CD4-positive, alpha-beta T cell treated with Interferon gamma for 1 hour (primary cell): ENCODE measurements at places on chromosomes 6 and 20.

DNA sequence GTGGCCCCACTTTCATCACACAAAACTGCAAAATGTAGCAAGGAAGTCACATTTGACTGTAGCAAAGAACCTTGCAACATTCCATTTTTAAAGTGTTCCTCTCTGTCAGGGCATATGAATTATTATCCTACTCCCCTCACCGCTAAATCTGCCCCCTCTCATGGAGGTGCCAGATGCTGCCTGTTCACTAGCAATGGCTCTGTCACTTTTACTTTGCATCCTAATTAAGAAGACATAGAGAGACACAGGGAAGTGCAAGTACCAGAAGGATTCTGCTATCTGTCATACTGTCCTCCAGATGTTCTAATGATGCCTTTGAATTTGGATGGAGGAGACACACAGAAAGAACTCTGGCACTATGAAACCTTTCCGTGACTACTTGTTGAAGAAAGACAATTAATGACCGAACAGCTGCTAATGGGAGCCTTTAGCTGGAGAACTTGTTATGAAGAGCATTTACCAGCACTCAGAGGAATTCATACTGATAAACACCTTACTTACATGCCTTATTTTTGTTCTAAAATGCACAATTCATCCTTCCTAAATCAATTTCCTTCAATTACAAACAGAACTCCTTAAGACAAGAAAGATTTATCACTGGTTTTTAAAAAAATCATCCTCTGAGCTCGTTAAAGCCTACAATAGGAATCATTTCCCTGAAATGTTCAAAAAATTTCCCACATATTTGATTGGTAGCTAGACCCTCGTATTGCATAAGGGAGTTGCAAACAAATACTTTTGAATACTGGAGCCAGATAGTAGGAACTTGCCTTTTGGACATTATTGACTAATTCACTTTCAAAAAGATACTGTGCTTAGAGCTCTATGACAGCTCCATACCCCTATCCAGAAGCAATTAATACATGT lies 292.6 kb downstream of the UBE3D start:
- DNase-seq: no peak

- no peak for DNase-seq
Observed at GRCh38 chr20:55919319-55919718, 86.0 kb downstream of the CBLN4 start.

GRCh38 chr6:15282334-15282733 lies 36.5 kb downstream of the JARID2 start:
- DNase-seq: no peak

DNA sequence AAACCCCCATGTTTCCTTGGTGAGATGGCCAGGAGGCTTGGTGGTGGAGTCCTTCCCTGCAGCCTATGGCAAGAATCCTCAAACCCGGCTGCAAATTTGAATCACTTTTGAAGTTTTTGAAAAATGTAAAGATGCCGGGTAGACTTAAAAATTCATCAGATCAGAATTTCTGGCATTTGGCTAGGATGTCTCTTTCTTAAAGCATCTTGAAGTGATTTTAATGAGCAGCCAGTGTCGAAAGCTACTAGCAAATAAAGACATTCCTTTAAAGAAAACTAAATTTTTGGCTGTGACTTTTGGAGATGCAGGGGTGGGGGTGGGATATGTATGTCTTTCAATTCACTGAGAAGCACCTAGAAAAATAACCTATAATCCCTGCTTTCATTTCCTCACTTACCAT lies 25.6 kb upstream of the NOX3 start:
- no peak for DNase-seq

- DNase-seq: no peak
Observed at GRCh38 chr6:50853939-50854338, 35.3 kb downstream of the TFAP2B start.

GRCh38 chr6:66699385-66699784 lies 992.4 kb upstream of the EYS start:
- DNase-seq: no peak

DNA sequence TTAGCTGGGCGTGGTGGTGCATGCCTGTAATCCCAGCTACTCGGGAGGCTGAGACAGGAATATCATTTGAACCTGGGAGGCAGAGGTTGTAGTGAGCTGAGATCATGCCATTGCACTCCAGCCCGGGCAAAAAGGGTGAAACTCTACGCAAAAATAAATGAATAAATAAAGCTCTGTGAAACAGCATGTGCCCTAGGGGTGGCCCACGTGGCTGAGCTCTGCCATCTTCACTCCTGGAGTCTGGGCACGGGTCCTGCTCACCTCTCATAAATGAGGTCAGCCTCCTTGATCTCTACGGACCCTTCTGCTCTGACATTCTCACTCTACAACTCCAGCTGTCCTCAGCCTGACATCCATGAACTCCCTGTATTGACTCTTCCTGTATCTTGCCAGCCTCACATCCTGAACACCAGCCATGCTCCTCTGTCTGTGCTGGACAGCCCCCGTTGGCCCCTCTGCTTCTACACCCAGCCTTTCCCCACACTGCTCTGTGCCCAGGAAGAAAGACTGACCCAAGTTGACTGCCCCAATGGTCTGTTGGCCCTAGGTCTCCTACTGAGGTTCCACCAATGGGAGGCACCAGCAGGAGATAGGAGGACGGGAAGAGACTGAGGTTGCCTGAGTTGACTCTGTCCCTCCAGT lies 21.9 kb downstream of the CPNE5 start:
- DNase-seq: no peak

DNA sequence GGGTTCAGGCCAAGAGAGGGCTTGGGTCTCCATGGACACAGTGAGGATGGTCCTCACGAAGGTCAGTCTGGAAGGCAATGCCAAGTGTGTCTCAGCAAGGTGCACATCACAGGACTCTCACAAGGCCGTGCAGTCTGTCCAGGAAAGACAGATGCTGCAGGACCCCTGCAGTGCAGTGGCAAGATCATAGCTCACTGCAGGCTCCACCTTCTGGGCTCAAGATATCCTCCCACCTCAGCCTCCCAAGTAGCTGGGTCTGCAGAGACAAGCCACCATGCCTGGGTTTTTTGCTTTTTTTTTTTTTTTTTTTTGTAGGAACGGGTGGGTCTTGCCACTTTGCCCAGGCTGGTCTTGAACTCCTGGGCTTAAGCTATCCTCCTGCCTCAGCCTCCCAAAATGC lies 26.4 kb downstream of the ZMYND8 start:
- DNase-seq: no peak

DNA sequence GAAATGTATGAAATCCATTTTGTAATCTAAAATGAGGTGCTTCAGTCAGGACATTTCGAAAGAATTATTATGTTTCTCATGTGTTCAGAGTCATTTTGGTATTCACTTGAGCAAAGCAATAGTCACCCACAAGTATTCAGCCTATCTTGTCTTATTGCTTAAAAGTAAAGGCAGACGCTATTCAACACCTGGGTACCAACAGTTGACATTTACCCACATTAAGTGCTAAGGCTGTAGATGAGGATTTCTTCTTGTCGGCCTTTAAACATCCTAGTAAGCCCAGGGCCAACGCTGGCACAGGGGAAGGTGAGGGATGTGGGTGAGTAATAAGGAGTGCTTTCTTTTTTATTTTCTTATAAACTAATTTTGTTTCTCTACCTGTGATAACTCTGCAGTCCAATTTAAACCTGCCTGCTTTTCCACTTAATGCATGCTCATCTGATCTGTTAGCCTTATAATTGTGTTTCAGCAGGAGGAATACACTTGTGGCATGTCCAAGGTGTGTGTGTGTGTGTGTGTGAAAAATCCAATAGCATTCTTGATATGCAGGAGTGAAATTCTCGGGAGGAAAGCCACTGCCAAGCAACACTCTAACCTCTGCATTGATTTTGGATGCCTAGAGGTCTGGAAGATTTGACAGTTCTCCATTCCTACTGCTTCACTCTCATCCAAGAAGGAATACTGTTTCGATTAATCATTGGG lies 252.0 kb downstream of the SOX4 start:
- DNase-seq: no peak

DNA sequence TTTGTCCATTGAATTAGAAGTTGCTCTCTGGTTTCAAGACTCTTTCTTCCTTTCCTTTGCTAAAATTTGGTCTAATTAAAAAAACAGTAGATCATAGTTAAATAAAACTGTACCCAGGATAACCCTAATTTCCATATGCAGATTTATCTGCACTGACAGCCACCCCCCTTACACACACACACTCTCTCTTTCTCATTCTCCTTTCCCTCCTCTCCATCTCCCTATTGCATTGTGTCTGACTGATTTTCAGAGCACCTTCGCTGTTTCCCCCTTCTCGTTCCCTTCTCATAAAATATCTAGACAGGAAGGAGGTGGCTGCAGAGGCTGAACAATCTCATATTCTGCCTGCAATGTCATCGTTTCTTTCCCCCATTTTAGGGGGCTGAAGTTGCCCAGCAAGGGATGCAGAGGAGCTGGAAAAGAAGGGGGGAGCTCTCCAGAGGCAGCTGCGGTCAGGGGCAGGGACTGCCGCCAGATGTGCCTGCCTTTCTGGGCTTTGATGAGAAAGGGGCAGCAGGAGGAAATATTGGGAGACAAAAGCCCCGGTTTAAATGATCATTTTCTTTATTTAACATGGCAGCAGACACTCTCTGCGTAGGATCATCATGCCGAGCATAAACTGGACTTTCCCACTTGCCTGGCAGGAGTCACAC lies 22.5 kb upstream of the MMS22L start:
- DNase-seq: no peak

GRCh38 chr20:53331151-53331973 lies 262.3 kb downstream of the ZNF217 start:
- no peak for DNase-seq

DNA sequence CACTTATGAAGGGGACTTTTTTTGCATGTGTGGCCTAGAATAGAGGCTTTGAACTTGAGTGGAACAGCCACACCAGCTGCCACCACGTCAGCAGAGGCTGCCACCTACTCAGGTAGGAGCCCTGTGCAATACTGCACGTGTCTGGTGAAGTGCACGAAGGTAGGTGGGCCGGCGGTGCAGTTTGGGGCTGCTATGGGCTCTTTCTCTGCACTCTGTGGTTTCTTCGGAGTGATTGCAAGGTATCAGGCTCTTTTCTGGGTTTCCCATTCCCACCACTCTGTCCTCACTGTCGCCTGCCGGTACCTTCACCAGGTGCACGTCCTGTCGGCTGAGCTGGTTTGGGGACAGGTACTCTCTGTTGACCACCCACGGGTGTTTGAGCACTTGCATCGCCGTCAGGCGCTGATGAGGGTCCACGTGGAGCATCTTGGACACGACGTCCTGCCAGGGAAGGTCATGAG lies 30.8 kb upstream of the MPC1 start:
- peak; percentile 11 for DNase-seq

GRCh38 chr20:35007891-35008290 lies 52.2 kb downstream of the MYH7B start:
- no peak for DNase-seq

DNA sequence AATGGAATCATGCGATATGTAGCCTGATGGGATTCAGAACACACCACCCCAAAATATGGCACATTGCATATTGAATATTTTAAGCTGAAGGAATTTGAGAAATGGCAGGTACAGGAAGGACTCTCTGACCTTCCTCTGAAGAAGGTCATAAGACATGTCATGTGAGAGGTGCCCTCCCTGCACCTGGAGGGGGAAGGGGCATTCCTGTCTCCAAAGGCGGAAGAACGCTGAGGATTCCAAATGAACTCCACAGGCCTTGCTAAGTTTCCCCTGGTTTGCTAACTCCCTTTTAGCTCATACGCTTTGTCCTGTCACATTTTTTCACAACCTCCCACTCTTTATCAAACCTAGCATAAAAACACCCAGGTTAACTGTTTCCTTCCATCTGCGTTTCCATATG lies 347.8 kb downstream of the CDKAL1 start:
- DNase-seq: no peak

GRCh38 chr6:43940071-43940392 lies 170.0 kb downstream of the VEGFA start:
- DNase-seq: no peak

GRCh38 chr20:6489361-6490171 lies 277.9 kb upstream of the BMP2 start:
- no peak for DNase-seq

DNA sequence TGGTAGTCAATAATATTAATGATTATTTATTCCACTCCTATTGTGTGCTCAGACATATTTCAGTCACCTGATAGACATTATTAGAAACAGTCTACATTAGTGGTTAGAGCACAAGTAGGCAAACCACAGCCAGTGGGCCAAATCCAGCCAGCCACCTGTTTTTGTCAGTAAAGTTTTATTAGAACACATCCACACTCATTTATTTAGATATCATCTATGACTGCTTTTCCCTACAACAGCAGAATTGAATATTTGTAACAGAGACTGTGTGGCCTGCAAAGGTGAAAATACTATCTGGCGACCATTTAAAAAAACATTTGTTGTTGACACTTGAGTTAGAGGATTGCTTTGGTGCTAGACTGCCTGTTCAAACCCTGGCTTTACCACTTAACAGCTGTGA lies 220.0 kb upstream of the ZFP64 start:
- no peak for DNase-seq

DNA sequence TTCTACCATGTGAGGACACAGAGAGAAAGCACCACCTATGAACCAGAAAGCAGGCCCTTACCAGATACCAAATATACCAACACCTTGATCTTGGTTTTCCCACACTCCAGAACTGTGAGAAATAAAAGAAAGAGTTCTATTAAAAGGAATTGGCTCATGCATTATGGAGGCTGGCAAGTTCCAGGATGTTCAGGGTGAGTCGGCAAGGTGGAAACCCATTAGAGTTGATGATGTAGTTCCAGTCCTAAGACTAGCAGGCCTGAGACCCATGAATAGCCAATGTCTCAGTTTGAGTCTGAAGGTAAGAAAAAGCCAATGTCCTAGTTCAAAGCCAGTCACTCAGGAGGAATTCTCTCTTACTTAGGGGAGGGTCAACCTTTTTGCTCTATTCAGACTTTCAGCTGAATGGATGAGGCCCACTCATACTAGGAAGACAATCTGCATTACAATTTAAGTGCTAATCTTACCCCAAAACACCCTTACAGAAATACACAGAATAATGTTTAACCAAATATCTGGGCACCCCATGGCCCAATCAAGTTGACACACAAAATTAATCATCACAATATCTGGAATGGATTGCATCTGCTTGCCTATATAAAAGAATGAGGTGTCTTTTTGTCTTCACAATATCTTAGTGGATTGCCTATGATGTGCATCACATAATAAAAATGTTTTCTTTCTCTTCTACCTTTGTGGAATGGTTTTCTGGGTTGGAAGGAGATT lies 5.5 kb upstream of the TAAR1 start:
- DNase-seq: no peak

DNA sequence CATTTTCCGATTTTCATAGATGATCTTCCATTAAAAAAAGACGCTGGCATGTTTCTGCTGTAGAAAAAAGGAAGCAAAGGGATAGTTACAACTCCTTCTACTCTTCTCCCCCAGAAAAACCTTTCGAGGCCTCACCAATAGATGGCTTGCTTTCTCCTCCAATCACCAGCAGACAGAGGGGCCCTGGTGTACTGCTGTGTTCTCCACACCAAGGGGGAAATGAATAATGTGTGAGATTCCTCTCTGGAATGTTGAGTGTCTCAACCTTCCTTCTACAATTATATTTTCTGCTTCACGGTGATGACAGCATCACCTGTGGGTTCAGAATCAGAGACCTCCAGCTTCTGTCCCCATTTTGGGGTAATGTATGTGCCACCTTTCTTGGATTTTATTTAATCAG lies 185.7 kb upstream of the FLRT3 start:
- DNase-seq: no peak
